ENCODE measurements at places on chromosomes 5 and 9. TPM values are rescaled to one million over a fixed set of nuclear protein-coding genes. Genes with fewer than 3 reads are reported as not detected.

IL4 gene
- total RNA-seq, result not detected

IFNA2 gene
- total RNA-seq, result not detected

SLC6A3 gene
- not detected for total RNA-seq

SPINK7 gene
- total RNA-seq, result not detected

CFAP77 gene
- total RNA-seq, result not detected

LHX3 gene
- total RNA-seq, result 0.22 TPM

MOB3B gene
- total RNA-seq, result 4.4 TPM

IRX1 gene
- not detected for total RNA-seq

CDC20B gene
- total RNA-seq, result not detected

TMEM252 gene
- total RNA-seq, result not detected

SLC4A9 gene
- total RNA-seq, result 0.20 TPM

DNA sequence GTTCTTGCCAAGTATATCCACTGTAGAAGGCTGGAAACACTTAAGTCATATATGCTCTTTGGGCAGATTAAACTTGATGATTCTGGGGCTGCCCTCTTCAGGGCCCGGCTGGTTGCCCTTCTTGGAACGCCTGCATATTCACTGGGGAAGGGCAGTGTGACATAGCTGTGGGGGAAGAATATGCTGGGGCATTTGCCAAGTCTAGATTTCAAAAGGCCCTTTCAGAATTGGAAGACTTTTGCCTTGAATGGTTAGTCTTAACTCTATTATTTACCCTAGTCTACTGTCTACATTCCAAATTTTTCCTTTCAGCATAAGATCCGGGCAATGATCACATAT, 161.2 kb upstream of the PITX1 start:
- no peak for DNase-seq

GRCh38 chr5:6682239-6682638, 31.0 kb upstream of the TENT4A start:
- DNase-seq, result no peak

DNA sequence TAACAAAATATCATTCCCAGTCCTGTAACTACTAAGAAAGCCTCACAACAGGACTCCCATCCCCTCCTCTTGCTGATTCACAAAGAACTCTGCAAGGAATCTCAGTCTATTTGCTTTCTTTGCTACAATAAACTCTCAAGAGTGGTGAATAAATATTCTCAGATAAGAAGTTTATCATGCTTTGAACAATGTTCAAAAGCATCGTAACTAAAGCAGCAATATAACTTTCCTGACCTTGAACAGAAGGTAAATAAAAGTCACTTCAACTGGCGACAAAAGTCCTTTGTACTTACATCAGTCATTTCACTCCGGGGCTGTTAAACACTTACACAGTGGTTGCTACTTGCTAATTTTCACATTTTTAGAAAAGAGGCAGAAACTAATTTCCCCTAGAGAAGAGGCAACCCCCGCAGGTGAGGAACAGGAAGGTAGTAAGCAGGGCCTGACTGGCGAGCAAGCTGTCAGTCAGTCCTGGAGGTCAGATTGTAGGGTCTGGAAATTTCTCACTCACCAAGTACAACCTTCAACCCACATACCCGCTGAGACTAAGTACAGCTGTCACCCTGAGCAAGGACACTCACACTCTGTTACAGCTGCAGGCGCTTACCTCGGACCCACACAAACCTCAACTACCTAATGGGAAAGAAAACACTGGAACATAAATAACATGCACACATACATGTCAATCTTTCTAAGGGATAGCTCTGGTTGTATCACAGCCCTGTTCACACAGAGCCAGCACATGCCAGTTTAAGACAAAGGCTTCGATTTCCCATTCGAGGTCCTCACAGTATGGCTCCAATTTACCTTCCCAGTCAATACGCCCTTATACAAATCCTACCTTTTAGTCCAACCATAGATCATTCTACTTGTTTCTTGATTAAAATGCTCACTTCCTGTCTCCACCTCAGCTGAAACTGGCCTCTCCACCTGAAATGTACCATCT, 104.6 kb upstream of the RETREG1 start:
- DNase-seq, result no peak

DNA sequence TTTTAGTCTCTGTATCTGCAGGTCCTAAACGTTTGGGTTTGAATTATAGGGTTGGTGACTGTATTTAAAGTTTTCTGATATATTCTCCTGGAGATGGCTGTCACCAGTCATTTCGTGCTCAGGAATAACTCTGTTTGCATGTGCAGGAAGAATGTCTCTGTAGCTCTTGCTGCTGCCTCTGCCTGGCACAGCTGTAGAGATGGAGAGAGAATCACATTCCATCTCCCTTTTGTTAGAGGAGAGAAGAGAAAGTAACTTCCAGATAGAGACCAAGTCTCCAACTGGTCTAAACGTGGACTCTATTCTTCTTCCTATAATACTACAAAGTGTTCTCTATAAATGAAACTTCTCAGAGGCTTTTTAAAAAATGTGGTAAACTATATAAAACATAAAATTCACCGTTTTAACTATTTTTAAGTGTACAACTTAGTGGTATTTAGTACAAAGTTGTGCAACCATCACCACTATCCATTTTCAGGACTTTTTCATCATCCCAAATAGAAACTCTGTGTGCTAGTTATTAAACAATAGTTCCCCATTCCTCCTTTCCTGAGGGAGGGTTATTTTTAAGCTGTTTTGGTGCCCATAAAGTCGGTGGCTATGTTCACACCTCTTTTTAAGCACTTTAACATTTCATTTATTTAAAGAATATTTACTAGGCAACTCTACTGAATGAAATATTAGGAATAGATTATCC, 20.7 kb upstream of the STARD4 start:
- DNase-seq, result no peak

GRCh38 chr9:98450496-98450895, 195.0 kb upstream of the TBC1D2 start:
- DNase-seq, result no peak

- DNase-seq, result no peak
Observed at GRCh38 chr5:6676702-6677101, 36.5 kb upstream of the TENT4A start.

DNA sequence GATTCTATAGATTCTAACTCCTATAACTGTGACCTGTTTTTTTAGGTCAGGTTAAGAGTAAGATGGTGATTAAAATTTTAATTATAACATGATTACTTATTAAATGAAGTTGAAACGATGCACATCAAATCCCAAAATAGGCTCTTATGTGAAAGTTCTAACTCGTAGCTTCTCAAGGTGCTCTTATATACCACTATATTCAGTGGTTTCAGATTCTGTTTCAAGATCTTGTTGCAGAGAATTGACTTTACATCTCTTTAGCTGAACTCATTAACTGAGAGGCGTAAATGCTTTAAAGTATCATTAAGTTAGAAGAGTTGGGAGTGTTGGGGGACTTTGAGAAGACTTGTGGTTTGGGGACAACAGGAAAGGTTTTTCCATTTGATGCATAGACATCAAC, 1399.8 kb downstream of the PTPRD start:
- no peak for DNase-seq

- DNase-seq, result no peak
Observed at GRCh38 chr5:158384535-158385481, 525.9 kb upstream of the CLINT1 start.

DNA sequence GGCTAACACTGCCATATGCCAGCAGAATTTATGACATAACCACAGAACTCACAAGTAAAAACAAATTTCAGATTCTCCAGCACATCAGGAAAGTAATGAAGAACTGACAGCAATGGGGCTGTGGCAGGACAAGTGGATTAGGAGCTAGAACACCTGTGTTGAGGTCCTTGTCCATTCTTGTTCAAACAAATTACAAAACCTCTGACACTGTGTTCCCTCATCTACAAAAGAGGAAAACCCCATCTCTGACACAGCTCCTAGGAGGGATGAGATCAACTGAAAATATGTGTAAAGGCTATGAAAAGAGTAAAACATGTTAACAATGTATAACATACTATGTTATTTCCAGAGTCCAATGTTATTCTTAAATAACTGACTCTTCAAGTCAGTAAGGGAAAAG, 23.5 kb downstream of the ELP1 start:
- DNase-seq, result no peak

DNA sequence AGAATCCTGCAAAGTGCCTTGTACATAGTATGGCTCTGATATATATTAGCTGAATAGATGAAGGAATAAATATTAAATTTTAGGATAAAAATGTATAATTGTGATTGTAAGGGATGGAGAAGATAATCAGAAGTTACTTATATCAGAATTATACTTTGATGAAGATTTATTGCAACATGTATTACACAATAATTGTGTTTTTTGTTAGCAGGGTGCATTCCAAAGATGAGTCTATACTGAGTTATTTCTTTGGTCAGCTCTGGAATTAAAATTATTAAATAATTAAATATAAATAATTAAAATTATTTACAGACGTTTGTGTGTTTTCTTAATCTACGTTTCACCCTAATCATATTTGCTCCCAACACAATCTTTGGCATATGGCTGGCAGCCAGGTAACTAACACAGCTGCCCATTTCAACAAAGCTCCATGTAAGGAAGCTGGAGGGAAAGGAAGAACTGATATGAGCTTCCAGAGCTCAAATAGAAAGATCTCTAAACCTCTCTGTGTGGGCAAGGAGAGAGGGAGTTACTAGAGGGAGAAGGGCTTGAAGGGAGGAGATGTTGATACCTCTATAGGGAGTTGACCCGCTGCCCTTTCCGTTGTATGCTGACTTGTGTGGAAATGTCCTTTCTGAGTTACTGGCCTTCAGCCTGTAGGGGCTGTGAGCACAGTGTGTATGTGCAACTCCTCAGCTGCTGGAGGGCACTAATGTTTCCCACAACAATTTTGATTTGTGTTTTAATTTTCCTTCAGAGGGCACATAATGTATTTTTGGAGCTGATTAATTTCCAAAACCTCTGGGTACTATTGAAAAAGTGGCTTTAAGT, 403.4 kb downstream of the MAN2A1 start:
- no peak for DNase-seq

- no peak for DNase-seq
Observed at GRCh38 chr5:141822144-141822543, 56.1 kb downstream of the PCDH1 start.

- DNase-seq, result no peak
Observed at GRCh38 chr9:136351252-136351800, 12.2 kb downstream of the DNLZ start.

DNA sequence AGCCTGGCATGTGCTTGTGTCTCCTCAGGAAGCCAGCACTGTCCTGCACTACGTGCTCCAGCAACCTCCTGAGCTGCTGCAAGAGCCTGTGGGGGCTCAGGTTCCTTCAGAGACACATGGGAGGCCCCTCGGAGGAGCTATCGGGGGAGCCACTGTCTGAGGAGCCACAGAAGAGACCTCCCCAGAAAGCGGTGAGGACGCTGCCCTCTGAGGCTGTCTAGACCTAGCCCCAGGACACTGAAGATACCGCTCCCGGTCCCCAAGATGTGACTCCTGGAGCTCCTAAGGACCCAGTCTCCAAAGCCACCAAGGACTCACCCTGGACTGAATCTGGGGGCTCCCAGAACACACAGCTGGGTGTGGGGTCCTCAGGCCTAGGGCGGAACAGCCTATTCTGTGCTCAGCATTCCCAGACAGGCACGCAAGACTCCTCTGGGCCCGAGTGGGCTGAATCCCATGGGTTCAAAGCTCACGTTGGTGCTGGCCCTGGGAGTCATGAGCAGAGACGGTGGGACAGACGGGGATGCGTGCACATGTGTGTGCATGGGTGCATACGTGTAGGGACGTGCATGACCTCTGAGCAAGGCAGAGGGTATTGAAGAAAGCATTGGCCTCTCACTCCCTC, 50.0 kb downstream of the HRH2 start:
- DNase-seq, result no peak

DNA sequence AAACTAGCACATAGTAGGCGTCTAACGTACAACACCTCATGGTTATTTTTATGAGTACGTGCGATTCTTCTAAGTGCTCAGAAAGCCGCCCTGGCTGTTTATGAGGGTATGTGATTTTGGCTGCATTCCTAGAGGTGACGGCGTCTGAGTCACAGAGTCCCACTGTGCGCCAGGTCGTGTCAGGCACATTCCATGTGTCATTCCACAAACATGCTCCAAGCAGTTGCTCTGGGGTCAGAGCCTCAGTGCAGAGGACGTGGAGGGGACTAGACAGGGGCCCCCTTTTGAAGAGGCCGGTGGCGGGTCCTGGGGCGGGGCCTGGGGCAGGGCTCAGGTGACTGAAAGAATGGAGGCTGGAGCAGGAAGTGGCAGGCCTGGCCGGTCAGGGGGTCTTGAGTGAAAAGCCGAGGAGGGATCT, 51.9 kb downstream of the NEK6 start:
- DNase-seq, result peak; percentile 96

- DNase-seq, result no peak
Observed at GRCh38 chr5:8961956-8962355, 583.9 kb downstream of the SEMA5A start.

DNA sequence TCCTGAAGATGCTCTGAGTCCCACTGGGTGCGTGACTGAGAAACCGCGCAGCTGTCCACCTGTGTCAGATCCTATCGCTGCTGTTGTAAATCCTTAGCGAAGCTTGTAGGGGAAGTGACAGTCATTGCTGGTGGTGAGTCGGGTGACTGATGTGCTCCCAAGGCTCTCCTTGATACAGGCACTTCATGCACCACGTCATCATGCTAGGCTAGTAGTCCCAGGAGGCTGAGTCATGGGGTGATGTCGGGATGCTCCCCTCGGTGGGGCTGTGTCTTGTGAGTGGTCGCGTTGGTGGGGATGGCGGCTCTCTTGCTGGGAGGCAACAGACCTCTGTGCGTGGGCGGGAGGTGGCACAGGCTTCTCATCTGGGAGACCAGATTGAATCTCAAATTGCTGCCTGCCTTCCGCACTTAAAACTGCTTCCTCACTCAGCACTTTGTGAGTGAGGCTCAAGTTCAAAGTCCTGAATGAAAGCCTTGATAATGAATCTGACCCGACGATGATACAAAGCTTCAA, 84.7 kb downstream of the CSNK1A1 start:
- DNase-seq, result no peak

GRCh38 chr5:156356238-156356637, 29.3 kb downstream of the SGCD start:
- DNase-seq, result no peak

- DNase-seq, result peak; percentile 13
Observed at GRCh38 chr5:137491121-137491520, 8.0 kb downstream of the SPOCK1 start.

DNA sequence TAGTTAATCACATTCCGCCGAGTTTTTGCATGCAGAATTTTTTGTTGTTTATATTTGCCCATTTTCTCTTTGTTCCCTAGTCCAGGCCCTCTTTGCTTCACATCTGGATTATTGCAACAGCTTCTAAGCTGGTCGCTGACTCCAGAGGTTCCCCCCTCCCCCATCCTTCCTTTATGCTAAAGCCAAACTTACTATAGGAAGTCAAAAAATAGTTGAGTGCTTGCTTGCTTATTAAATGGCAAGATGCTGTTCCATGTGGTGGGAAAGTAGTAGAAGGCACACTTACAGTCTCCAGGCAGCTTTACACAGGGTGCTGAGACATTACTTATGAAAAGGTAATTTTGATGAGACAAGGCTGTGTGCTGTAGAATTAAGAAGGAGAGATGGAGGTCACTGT, 1.3 kb downstream of the ZBTB34 start:
- no peak for DNase-seq

- DNase-seq, result no peak
Observed at GRCh38 chr9:3980771-3981170, 319.1 kb downstream of the GLIS3 start.

- no peak for DNase-seq
Observed at GRCh38 chr5:83011985-83012384, 65.2 kb downstream of the TMEM167A start.

Data from PC-9 (cell line).